ENCODE measurements at places on chromosomes 4 and X.
A peak's percentile ranks its signal among the peaks of the same experiment; 100 is the strongest.

DNA sequence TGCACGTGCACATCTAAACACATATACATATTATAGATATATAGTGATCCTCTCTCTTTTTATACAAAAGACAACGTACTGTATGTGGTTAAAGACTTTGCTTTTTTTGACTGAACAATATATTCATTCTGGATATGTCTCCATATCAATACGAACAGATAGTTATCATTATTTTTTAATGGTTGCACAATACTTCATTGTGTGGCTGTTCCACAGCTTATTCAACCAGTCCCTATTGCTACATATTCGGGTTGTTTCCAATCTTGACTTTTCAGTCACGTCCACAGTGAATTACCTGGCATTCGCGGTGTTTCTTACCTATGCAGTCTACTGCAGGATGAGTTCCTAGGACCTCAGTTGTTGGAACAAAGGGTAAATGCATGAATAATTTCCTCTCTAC, 53.1 kb downstream of the FGFBP1 start:
- DNase-seq: no peak

DNA sequence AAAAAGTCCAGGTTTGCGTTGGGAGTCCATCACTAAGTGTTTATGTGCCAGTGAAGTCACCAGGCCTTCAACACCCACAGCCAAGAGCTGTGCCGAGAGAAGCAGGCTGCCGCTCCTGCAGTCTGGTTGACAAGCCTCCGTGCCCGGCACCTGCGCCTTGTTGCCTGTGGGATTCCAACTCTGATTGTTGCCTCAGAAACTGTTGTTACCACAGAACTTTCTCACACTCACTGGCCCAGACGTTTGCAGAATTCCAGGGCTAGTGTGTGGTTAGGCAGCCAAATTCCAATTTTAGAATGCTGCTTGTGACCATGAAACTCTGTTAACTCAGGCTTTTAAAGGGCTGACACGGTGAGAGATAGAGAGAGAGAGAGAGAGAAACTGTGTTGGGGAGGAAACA, 119.5 kb upstream of the LIMCH1 start:
- no peak for DNase-seq

GRCh38 chr4:138003248-138003647, 238.9 kb downstream of the SLC7A11 start:
- DNase-seq: no peak

GRCh38 chrX:80807606-80807991, 2.1 kb downstream of the BRWD3 start:
- DNase-seq: peak; percentile 38

GRCh38 chrX:135009057-135009610, 13.2 kb downstream of the RTL8B start:
- DNase-seq: peak; percentile 3

- peak; percentile 47 for DNase-seq
Observed at GRCh38 chrX:68440940-68441339, 7.6 kb upstream of the OPHN1 start.

GRCh38 chr4:146846882-146847281, 98.8 kb downstream of the TTC29 start:
- DNase-seq: no peak

DNA sequence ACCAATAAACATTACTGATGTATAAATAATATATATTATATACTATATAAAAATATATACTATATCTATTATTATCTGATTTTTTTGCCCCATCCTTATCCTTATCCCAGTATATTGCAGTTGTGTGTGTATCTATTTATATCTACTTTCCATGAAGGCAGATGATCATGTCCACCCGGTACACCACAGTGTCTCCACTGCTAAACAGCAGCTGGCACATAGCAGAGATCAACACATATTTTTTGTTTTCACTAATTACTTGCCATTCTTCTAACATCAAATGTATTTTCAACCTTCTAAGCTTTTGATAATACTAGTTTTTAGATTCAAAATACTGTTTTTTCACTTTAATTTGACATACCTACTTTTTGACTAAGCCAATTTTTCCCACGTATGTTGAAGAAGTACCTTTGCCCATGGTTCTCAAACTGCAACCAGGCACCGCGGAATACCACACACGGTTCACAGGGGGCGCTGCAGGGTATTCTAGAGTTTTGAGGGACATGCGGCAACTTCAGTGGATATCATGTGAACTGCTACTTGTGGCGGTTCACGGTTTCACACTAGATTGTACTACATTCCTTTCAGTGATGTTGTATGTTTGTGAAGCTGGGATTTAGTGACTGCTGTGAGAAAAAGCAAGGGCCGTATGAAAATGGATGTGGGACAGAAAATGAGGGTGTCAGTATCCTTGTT, 182.5 kb upstream of the NPY2R start:
- no peak for DNase-seq

DNA sequence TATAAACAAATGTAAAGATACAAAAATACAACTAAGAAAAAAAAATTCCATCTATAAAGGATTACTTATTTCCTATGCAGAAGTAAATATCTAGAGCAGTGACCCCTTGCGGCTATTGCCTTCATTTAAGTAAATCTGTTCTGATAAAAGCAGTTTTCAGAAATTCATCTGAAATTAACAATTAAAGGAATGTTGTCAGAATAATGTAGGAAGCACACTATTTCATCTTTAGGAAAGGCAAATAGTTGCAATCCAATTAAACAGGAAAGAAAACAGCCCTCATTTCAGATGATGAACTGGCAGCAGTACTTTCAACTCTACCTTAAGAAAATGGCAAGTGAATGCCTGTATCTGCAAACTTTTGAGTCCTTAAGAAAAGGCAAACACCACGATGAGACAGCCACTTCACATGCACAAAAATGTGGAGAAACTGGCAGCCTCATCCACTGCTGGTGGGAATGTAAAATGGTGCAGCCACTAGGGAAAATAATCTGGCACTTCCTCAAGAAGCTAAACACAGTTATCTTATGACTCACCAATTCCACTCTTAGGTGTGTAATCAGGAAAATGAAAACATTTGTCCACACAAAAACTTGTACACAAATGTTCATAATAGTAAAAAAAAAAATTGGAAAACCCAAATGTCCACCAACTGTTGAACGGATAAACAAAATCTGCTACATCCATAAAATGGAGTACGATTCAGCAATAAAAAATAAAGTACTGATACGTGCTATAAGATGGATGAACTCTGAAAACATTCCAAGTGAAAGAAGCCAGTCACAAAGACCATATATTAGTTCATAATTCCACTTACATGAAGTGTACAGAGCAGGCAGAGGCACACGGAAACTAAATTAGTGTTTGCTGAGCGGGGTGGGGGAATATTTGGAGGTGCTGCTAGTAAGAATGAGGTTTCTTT, 2.0 kb upstream of the THAP9 start:
- no peak for DNase-seq

DNA sequence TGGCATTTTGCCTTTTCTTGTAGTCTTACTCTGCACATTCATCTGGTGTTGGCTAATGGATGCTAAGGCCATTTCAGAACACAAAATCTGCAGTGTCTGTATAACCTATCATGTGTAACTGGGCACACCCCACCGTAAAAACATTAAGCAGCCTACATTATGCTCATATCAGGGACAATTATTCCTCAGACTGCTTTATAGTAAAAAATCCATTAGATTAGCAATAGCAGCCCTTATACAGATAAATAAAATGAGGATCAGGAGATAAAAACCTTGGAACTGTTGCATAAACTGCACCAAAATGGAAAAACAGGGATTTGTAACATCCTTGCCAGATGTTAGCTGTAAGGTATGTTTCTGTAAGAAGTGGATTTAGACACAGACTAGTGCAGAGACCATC, 288.8 kb downstream of the HS3ST1 start:
- DNase-seq: no peak

DNA sequence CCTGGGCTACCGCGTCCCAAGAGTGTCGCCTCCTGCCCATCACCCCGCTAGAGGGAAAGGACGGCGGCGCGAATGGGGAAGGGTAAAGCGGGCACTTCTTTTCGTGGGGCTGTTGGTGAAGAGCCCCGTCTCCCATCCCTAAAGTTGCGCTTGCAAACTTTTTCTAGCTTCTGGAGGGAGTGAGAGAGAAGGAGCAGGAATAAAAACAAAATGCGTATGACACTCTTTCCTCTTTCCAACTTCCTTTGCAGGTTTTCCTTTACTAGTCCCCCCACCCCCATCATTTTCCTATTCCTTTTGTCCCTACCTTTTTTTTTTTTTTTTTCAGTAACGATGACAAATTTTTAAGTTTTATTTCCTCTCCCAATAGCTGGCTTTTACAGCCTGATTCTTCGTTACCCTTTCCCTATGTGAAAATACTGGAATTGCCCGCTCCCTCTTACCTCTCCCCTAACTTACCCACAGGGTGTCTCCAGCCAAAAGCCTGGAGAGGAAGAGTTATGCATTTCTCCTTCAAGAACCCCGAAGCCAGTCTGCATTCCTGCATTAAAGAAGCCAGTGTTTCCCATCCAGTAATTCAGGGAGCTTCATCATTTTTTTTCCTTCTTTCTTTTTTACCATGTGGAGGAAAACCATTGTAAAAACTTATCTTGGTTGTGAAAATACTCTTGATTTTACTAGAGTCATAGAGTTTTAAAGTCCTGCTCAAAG, 613 bp upstream of the ARSJ start:
- no peak for DNase-seq

- no peak for DNase-seq
Observed at GRCh38 chr4:79958466-79959264, 114.4 kb downstream of the ANTXR2 start.

DNA sequence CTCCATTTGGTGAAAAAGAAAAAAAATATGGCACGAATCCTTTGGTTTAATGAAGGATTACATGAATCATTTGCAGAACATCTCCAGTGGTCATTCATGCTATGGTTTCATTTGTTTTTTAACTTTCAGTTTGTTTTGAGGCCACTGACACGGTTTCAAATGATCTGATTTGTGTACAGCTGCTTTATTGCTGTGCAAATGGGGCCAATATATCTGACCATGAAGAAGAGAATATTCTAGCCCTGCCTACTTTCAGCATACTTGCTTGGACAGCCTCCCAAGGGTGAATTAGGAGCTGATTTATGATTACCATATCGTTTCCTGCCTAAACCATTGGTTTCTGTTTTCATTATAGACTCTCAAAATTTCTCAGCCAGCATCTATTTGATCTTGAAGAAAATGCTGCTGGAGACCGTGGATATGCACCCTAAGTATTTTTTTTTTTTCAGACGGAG, 30.7 kb downstream of the SPARCL1 start:
- DNase-seq: no peak

- peak; percentile 10 for DNase-seq
Observed at GRCh38 chrX:100424012-100424411, 13.9 kb upstream of the PCDH19 start.

- no peak for DNase-seq
Observed at GRCh38 chr4:23500894-23501449, 388.9 kb downstream of the PPARGC1A start.

GRCh38 chrX:1391370-1391706, 575 bp downstream of the SLC25A6 start:
- DNase-seq: no peak

GRCh38 chr4:158870282-158870625, 101.4 kb downstream of the FNIP2 start:
- no peak for DNase-seq

GRCh38 chr4:120821977-120822376, 100.5 kb downstream of the PRDM5 start:
- no peak for DNase-seq

DNA sequence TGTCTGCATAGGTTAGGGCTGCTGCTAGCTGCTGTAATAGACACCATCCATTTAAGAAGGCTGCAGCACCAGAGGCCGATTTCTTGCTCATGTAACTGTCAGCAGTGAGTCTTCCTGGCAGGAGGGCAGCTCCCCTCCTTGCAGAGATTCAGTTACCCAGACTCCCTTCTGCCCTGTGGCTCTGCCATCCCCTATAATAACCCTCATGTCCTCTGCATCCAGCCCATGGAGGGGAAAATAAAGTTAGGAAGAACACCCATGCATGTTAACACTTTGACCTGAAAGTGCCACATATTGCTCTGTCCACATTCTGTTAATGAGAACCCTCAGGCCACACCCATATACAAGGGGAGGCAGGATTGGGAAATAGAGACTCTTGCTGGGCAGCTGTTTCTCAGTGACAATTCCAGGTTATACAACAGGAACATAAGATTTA, 5.4 kb downstream of the STBD1 start:
- DNase-seq: no peak

- DNase-seq: no peak
Observed at GRCh38 chrX:39850630-39851152, 247.1 kb downstream of the BCOR start.

Data from NCI-H1092 treated with DMSO at 0.1 percent for 48 hours (cell line).